ENCODE measurements at places on chromosomes 4 and X.

DNA sequence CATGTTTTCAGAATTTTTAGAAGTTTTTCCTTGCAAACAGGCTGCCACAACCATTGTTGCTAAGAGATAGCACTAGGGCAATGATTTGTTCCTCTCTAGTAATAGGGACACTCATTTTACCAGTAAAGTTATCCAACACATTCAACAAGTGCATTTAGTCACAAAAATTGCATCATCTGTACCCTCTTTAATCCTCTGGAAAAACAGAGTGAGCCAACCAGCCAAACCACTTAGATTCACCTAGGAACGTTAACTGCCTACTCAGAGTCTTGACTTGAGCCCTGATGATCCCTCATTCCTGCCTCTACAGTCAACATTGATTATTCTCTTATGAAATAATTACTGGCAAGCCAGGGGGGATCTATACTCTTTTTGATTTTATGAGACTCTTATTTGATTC lies 17.0 kb upstream of the ADGRA3 start:
- DNase-seq, result no peak

GRCh38 chr4:31362756-31363155 lies 642.6 kb downstream of the PCDH7 start:
- no peak for DNase-seq

- no peak for DNase-seq
Measured at GRCh38 chrX:150680974-150681373, 12.2 kb upstream of the MTMR1 start.

GRCh38 chrX:40663880-40664630 lies 16.7 kb upstream of the CXorf38 start:
- DNase-seq, result no peak

DNA sequence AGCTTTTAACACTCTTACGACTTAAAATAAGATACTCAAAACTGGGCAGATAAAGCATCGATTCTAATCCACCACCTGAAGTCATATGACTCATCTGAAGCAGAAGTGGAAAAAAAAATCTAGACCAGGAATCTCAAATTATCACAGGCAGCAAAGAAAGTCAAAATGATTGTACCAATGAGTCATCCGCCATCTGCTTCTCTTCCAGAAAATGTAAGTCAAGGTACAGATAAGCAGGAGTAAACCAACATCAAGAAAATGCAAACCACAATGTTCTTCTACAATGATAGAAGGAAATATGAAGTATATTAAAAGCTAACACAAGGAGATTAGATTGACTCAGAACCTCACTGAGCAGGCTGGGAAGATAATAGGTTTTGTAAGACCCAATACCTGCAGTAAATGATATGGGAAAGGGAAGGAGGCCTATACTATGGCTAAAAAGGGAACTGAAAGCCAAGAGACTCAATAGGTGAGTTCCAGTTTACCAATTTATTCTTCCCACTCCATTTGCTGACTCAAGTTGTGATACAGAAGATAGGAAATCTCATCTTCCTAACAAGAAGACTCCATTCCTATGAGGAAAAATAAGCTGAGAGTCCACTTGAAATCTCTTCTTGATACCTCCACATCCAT lies 88.4 kb upstream of the TET2 start:
- no peak for DNase-seq

GRCh38 chr4:81465406-81466340 lies 6.0 kb downstream of the RASGEF1B start:
- DNase-seq, result no peak

DNA sequence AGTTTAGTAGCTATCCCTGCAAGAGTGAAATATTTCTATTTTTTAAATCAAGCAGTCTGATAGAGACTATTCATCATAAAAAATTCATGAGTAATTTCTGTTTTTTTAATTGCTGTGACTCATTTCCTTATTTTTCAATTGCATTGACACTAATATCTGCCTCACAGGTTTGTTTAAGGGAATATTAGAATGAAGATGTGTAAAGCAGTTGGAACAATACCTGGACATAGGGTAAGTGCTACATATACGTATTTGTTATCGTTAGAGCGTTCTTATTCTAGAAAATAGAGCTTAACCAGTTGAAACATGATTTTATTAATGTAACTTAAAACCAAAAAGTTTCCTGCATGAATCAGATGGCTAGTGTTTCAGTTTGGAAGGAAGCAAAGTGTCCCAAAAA lies 2211.3 kb downstream of the PCDH7 start:
- no peak for DNase-seq
